ENCODE measurements at places on chromosomes 5 and 9.
A peak's percentile ranks its signal among the peaks of the same experiment; 100 is the strongest.

- peak; percentile 68 for DNase-seq
These were observed 66.2 kb downstream of the ARHGEF28 start for GRCh38 chr5:73692166-73692640.

DNA sequence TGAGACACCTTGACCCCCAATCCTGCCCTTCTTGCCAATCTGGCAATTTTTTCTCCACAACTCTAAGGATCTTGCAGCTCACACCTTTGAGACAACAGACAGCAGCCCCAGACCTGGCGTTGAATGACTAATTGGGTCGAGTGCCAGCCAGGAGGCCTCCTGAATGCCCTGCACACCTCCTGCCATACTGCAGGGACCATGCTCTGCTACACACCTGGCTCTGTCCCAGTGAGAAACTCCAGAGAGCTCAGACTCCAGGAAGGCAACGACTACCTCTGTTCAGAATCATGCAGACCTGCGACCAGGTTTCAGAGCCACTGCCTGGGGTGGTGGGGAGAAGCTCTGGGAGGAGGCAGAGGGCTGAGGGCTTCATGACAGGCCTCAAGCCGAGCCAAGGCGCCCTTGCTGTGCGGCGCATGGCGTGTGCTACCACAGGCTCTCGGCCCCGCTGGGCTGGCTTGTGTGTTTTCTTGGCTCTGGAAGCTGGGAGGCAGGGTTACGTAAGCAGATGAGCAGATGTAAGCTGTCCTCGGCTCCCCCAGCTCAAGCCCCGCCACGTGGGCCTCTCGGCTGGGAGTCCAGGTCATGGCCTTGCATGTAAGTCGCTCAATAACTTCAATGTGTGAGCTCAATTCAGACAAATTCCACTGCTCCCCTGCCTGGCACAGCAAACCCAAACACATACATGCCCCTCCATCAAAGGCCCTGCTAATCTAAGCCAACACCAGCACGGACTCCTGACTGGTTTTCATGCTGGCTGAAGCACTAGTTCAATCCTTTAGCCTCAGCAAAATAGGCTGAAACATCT, 27.5 kb downstream of the B4GALT1 start:
- DNase-seq, result peak; percentile 87

GRCh38 chr9:19028835-19029451, 4.1 kb downstream of the SAXO1 start:
- peak; percentile 73 for DNase-seq

DNA sequence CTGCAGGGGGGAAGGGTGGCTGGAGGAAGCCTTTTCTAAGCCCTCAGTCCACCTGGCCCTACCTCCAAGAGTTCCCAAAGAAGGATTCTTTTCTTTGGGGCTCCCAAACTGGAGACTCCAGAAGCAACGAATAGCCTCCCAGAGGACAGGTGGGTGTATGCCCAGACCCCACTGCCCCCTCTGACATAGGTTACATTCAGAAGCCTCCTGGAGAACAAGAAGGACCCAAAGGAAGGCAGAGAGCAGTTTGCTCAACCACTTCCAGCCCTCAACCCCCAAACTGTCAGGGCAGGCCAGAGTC, 10.3 kb downstream of the HK3 start:
- DNase-seq, result no peak

DNA sequence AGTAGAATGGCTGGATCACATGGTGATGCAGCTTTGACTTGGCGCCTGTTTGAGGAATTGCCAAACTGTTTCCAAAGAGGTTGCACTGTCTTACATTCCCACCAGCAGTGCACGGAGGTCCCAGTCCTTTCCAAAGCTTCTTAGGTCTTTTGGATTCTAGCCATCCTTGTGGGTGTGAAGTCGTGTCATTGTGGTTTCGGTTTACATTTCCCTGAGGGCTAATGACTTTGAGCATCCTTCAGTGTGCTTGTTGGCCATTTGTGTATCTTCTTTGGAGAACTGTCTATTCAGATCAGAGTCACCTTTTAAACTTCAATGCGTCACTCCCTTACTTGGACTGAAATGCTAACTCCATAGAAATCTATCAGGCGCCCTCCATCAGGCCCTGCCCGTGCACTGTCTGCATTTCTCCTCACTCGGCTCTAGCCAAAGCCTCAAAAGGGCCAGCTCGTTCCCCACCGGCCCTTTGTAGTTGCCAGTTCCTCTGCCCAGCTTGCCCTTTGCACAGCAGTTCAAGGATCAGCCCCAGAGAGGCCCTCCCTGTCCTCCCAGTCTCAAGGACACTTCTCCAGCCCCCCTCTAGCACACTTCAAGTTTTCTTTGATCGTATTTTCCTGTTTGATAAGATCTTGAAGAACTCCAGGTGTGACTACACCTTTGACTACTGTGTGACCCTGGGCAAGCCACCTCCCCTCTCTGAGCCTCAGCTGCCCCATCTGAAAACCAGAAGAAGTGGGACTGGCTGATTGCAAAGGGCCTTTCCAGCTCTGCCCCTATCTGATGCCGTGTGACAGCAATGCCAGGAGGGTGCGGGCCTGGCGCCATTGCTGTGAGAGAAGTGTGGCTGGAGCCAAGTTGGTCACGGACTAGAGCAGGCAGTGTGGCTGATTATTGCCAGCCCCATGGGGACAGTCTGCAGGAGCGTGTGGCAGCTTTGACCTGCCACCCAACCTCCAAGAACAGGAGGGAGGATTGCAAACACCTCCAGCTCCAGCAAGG, 5.6 kb downstream of the HRH2 start:
- DNase-seq, result no peak

- no peak for DNase-seq
These were observed 152.5 kb downstream of the MUSK start for GRCh38 chr9:110821064-110821463.

DNA sequence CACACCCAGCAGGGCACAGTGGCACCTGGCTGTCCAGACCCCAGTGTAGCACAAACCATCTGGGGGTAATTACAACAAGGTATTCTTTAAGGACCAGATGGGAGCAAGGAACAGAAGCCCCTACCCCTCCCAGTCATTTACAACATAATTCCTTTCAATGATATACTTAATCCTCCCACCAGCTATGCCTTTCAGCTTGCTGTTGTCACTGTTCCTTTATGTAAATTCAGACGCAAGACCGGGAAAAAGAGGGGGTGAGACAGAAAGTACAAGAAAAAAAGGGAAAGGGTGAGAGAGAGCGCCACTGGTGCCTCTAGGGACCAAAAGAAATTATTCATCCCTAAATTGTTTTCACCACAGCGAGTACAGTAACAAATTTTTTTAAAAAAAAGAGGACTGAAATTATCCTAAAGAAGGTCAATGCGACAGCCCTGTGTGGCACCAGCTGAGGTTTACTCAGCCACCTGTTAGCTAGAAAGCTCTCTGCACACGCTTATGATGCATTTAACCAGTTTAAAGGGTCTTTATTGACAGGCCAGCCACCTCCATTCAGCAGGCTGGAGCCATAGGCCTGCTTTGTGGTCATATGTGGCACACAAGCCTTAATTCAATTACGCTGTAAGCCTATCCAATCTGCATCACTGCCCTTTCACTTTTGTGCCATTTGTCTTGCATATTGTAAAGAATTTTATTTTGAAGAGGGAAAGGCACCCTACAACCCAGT, 210.2 kb upstream of the ISL1 start:
- DNase-seq, result no peak

- peak; percentile 47 for DNase-seq
These were observed 9.9 kb downstream of the GFPT2 start for GRCh38 chr5:180343110-180343830.

Data from kidney tubule cell (primary cell).